ENCODE measurements at places on chromosomes 12 and 14.

GRCh38 chr12:57887631-57888408 is 41.3 kb upstream of the CTDSP2 start:
- DNase-seq, result no peak

- DNase-seq, result no peak
Observed at GRCh38 chr14:92624764-92625163, 111.2 kb downstream of the RIN3 start.

- DNase-seq, result no peak
Observed at GRCh38 chr12:52359621-52360061, 7.6 kb downstream of the KRT85 start.

GRCh38 chr14:103058164-103059055 is 1.1 kb upstream of the CDC42BPB start:
- DNase-seq, result no peak

DNA sequence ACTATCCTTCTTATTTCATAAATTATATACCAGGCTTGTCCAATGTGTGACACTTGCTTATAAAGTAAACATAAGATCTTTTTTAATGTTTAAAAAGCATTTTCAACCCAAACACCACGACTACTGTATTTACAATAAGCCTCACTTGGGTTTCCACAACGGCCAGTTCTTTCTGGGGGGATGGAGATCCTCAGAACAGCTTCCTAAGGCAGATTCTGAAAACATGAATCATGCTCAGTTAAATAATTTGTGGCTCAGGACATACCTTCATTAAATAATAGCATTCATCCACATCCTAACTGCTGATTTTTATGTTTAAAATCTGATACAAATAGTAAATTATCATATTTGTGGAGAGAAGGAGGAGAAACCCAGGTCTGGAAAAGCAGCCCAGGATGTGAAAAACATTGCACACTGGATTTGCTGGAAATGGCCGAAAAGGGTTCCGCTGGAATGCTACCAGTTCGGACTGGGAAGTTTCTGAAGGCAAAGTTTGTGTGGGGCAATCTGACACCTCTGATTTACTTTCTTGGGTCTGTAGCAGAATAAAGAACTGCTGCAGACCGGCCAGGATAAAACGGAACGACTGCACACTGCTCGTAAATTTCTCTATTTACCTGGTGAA is 597 bp downstream of the GLT8D2 start:
- DNase-seq, result no peak

GRCh38 chr12:108948367-108948766 is 68.5 kb downstream of the DAO start:
- DNase-seq, result no peak

GRCh38 chr14:20470603-20470901 is 1.3 kb downstream of the PNP start:
- no peak for DNase-seq
